Stimulated activated CD8-positive, alpha-beta memory T cell treated with anti-CD3 and anti-CD28 coated beads, Interleukin-15, amount 100 ng/mL, for 48 hours (primary cell): ENCODE measurements at places on chromosomes 7 and 10.
A peak's percentile ranks its signal among the peaks of the same experiment; 100 is the strongest.

DNA sequence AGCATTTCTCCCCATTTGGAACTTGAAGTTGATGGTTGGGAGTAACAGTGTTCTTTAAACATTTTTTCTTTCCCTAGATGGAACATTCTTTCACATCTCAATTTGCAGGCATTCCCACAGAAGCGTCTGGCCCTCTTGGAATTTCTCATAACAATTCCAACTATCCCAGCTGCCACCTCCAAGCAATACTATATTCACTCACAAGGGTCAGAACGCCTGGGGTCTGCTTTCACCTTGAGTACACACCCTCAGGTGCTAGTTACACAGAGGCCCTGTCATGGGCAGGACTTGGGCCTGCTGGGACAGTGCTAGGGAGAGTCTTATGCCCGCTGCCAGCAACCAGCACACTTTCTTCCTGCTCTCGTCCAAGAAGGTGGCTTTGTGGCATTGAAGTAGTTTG lies 136.5 kb downstream of the JCAD start:
- DNase-seq: no peak

DNA sequence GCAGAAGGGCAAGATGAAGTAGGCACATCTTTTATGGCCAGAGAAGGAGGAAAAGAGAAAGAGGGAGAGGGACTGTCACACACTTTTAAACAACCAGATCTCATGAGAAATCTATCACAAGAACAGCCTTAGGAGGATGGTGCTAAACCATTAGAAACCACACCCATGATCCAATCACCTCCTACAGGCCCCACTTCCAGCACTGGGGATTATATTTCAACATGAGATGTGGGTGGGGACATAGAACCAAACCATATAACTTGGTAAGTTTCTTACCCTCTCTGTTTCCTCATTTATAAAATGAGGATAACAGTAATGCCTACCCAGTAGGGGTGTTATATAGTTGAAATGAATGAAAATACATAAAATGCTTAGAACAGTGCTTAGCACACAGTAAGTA lies 66.0 kb downstream of the CHCHD3 start:
- no peak for DNase-seq

DNA sequence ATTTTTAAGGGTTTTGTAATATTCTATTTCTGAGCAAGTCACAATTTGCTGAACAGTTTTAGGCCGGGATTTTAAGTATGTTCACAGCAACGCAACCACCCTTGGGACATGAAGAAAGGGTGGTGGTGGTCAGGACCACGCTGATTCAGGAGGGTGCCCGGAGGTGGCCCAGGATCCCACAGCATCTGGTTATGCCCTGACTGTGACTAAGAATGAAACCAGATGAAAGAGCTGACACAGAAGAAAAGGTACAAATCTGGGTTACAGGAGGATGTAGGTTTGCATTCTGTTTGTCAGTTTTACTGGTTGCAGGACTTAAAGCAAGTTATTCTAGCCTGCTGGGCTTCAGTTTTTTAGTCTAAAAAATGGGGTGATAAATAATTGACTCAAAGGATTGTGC lies 279.7 kb downstream of the CCSER2 start:
- no peak for DNase-seq

DNA sequence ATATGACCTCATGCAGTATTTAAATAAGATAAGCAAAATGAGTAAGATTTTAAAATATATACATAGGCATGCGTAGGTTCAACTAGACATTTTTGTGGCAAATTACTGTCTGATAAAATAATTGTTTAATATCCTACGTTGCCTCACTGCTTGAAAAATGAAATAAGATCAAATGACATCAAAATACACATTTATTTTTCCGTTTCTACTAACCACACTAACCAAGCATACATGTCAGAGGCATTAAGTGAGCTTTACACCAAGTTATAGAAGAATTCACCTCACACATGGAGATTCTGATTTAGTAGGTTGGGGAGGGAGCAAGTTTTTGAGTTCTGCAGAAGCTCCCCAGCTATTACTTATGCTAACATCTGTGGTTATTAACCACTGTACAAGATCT lies 66.8 kb downstream of the RSU1 start:
- no peak for DNase-seq

GRCh38 chr10:95783741-95784140 lies 27.8 kb downstream of the ENTPD1 start:
- no peak for DNase-seq

DNA sequence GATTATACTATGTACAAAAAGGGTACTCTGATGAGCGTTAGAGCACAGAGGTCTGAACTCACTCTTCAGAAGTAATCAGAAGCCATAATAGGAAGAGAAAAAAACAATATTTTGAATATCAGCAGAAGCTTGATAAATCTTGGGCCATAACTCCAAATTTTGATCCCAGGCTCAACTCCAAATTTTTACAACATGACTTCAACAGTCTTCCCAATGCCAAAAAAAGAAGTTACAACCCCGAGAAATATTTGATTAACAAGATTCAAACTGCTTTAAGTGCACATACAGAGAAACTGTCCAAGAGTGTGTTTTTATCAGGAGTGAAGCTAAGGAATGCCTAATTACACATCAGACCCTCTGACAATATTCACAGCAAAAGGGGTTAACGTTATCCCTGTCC lies 7.5 kb downstream of the MPP7 start:
- DNase-seq: no peak

- no peak for DNase-seq
Observed at GRCh38 chr10:49288341-49289065, 10.5 kb upstream of the C10orf71 start.

- DNase-seq: peak; percentile 13
Observed at GRCh38 chr10:118594392-118595063, 920 bp downstream of the PRLHR start.

DNA sequence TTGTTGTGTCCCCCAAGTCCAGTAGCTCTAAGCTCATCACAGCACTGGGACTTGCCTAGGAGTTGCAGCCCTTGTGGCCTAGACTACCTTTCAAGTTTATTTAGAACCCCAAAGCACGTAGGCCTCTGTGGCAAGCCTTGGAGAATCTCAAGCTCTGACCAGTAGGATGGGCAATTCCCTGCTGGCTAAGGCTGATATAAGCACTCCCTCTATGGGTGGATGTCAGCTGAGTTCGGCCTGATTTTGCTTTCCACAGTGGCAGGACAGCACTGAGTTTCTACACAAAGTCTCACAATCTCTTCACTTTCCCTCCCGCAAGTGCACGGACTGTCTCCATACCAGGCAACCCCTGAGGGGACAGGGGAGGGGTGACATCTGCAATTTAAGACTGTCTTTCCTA lies 886.4 kb upstream of the LRRN3 start:
- DNase-seq: no peak

DNA sequence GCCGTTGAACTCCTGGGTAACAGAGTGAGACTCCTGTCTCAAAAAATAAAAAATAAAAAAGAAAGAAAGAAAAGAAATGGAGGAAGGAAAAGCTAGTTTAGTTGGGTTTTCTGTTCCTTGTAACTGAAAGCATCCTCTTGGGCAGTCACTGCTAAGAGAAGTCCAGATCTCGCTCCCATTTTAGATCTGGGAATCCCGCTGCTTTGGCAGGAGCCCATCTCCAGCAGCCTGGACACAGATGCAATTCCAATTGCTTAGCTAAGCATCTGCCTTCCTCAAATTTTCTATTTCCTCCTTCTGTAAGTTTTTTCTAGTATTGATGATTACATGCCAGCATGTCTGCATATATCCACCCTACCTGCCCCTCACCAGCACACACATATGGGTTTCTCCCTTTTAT lies 54.1 kb downstream of the DENND2A start:
- no peak for DNase-seq

- DNase-seq: no peak
Observed at GRCh38 chr10:65394502-65395297, 1531.1 kb upstream of the LRRTM3 start.

DNA sequence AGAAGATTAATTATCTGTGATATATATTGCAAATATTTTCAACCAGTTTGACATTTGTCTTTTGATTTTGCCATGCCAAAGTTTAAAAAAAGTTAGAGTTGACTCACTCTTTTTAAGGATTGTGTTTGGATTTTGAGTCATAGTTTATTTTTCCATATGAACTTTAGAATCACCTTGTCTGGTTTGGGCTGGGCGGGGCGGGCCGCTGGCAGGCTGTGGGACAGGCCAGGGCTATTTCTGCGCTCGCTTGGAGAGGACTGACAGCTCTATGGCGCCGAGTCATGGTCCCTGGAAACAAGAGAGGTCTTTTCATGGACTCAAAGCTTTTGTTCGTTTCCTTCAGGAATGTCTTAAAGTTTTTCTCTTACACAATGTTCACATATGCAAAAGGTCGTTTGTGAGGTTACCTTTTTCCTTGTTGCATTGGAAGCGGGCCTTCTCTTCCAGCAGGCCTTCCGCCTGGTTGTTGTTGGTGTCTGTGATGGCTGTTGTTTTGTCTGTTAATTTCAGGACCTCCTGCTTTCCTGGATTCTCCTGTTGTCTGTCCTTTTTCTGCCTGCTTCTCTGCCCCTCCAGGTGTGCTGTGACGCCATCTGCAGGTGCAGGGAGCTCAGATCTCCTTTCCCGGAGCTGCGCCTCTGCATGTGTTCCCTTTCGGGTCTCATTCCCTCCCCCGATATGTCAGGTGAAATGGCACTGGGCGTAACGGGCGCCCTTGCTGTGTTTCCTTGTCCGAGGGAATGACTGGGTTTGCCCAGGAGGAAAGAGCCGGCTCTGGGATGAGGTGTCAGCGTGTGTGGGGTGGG lies 53.8 kb downstream of the INPP5A start:
- no peak for DNase-seq

GRCh38 chr10:76651154-76651553 lies 986.5 kb downstream of the KCNMA1 start:
- DNase-seq: no peak

DNA sequence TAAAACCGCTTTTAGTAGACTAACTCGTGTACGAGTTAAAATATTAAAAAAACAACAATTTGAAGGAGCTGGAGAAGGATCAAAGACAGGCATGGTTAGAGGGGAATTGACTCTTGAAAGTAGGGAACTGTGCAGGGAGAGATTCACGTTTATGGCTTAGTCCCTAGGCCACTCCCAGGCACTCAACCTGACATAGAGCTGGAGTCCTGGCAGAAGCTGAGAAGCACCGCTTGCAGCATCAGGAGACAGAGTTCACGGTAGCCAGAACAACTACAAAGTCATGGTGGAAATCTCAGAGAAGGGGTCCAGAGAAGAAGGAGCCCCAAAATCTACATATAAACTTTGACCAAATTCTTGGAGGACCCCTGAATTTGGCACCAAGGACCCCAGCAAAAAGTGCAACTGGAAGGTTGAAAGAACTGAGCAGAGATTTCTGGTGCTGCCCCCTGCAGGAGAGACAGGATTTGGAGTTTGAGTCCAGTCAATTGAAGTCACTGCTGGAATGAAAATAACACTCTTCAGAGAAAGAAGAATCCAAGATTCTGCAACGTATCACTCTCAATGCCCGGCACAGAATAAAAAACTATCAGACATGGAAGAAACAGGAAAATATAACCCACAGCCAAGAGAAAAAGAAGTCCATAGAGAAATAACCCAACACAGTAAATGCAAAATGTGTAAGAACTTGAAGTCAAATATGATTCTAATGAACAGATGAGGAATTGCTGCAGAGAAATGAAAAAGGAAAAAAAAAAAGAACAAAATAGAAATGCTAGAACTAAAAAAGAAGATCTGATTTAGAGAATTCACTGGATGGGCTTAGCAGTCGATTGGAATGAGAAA lies 493.3 kb upstream of the PODXL start:
- DNase-seq: no peak

DNA sequence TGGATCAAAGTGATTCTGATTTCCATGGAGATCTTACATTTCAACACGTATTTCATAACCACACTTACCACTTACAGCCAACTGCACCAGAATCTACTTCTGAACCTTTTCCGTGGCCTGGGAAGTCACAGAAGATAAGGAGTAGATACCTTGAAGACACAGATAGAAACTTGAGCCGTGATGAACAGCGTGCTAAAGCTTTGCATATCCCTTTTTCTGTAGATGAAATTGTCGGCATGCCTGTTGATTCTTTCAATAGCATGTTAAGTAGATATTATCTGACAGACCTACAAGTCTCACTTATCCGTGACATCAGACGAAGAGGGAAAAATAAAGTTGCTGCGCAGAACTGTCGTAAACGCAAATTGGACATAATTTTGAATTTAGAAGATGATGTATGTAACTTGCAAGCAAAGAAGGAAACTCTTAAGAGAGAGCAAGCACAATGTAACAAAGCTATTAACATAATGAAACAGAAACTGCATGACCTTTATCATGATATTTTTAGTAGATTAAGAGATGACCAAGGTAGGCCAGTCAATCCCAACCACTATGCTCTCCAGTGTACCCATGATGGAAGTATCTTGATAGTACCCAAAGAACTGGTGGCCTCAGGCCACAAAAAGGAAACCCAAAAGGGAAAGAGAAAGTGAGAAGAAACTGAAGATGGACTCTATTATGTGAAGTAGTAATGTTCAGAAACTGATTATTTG lies 15.3 kb downstream of the HNRNPA2B1 start:
- DNase-seq: no peak

DNA sequence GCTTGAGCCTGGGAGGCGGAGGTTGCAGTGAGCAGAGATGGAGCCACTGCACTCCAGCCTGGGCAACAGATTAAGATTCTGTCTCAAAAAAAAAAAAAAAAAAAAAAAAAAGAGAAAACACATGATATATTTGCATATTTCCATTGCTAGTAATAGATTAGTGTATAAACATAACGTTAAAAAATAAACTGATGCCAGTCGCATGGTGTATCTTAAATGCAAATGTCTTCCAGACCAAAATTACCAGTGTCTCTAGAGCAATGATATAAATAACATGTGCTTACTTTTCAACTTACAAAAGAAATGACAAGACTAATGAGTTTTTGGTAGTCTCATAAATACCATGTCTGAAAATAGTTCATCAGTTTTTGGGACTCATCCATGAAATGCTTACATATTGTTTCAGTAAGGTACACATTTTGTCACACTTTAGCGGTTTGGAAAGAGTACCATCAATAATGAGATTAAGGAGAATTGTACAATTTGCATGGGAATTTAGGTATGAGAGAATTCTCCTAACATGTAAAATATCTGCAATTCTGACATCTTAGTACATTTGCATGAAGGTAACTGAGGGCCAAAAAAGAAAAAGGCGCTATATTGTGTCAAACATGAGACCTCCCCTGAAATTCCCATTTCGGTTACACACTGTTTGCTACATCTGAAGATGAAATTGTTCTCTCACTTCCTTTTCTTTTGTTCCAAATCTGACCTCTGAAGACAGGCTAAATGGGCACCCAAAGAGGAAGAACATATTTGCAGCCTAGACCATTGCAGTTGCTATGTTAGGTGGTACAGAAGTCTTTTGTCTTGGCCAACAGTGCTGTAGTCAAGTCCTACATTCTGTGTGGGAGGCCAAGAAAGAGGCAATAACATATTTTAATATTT lies 51.5 kb upstream of the PIP4K2A start:
- DNase-seq: no peak

GRCh38 chr7:158246960-158247673 lies 340.5 kb downstream of the PTPRN2 start:
- DNase-seq: no peak
